ENCODE measurements at places on chromosomes 7 and 10. TPM values are rescaled to one million over a fixed set of nuclear protein-coding genes. Genes with fewer than 3 reads are reported as not detected.

Gene RNF32
- 0.69 TPM for total RNA-seq

Gene SYT15
- 0.59 TPM for total RNA-seq

Gene SH2D4B
- total RNA-seq = not detected

Gene PURB
- 30.6 TPM for total RNA-seq

Gene FAM180A
- total RNA-seq = 7.2 TPM

Gene MET
- 36.2 TPM for total RNA-seq
